ENCODE measurements at places on chromosomes 4 and X. TPM values are rescaled to one million over a fixed set of nuclear protein-coding genes. Genes with fewer than 3 reads are reported as not detected.

Gene EVC
- 2.4 TPM for polyA plus RNA-seq

Gene PAGE4
- not detected for polyA plus RNA-seq

Gene TEX13B
- polyA plus RNA-seq, result not detected

Gene CACNA1F
- 0.04 TPM for polyA plus RNA-seq

Gene CXCL9
- polyA plus RNA-seq, result 0.53 TPM

Gene GUCY1B1
- polyA plus RNA-seq, result 15.1 TPM

DNA sequence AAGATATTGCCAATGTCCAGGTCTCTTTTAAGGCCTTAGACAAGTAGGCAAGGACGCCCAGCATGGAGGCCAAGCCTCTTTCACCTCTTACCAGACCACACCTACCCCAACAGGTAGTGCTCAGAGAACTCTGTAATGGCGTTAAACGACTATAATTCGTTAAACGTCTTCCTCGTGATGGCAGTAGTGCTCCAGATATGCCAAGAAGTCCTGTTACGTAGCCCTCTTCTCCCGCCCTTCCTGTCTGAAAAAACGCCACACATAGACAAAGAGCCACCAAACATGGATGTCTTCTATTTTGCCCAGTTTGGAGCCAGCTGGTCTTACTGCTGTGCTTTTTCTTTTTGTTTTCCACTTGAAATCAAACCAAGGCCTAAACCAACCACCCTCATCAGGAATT lies 190.7 kb downstream of the OR13H1 start:
- H3K36me3 ChIP-seq, result no peaks in the 10 kb centered on the region
- peak; percentile 80 for DNase-seq
- no peak overlapping the region for H3K4me3 ChIP-seq

GRCh38 chr4:18508786-18509185 lies 487.2 kb upstream of the LCORL start:
- no peak for DNase-seq
- H3K4me1 ChIP-seq, result no peaks in the 10 kb centered on the region
- no peak overlapping the region for H3K4me3 ChIP-seq
- H3K27ac ChIP-seq, result no peak overlapping the region
- no peaks in the 10 kb centered on the region for H3K36me3 ChIP-seq

DNA sequence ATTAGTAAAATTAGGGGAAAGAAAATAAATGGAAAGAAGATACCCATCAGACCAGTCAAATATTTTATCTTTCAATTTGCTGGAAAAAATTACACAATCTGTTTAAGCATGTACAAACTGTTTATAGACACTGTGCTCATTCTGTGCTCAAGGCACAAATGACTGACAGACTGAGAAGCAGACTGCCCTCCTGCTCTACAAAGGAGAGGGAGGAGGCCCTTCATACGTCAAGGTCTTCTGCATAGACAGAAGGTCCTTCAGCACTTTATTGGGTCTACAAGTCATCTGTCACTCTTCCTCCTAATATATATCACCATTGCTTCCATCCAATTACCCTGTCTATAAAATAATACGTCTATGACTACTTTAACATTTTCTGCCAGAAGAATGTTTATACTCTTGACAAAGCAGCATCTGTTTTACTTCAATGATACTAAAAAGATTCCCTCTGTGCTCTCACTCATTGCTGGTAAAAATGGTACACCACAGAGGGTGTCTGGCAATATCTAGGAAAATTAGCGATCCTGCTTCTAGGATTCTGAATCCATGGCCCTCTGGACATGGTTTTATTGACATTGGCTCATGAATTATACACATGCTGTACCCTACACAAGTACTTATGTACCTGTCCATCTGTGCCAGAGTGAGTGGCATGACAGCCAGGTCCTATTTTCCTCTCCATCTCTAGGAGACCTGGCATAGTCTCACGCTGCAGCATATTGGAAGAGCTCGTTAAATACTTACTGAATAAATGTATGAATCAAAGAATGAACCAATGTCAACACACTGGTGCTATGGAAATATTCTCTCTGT lies 11.3 kb downstream of the SLC10A6 start:
- no peaks in the 10 kb centered on the region for H3K4me1 ChIP-seq
- no peaks in the 10 kb centered on the region for H3K27me3 ChIP-seq
- H3K36me3 ChIP-seq, result no peaks in the 10 kb centered on the region

- H3K27ac ChIP-seq, result no peak overlapping the region
- no peaks in the 10 kb centered on the region for H3K36me3 ChIP-seq
- H3K4me1 ChIP-seq, result no peaks in the 10 kb centered on the region
- H3K27me3 ChIP-seq, result no peaks in the 10 kb centered on the region
- DNase-seq, result peak; percentile 69
Observed at GRCh38 chrX:102745857-102746584, 25.5 kb downstream of the GPRASP3 start.

DNA sequence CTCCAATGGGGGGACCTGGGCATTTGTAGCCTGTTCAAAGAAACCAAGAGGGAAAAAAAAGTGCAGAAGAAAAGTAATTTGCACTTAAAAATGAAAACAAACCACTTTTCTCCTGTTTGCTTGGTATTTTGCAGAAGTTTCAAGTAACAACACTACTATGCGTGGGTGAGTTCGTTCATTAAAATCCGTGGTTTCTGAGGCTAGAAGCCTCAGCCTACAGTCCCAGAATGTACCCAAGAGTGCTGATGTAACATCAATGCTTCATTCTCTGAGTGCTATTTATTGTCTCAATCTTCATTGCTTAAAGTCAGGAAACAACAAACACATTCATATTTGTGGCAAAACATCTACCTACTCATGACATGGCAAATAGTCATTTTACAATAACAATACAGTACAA lies 29.2 kb downstream of the LGI2 start:
- H3K27ac ChIP-seq, result no peak overlapping the region
- H3K36me3 ChIP-seq, result no peaks in the 10 kb centered on the region
- no peak overlapping the region for H3K4me3 ChIP-seq
- no peaks in the 10 kb centered on the region for H3K27me3 ChIP-seq
- no peak for DNase-seq
- H3K4me1 ChIP-seq, result peaks cover 22% of the 10 kb centered on the region

GRCh38 chr4:143083756-143084472 lies 100.8 kb upstream of the USP38 start:
- no peak overlapping the region for H3K4me3 ChIP-seq
- H3K4me1 ChIP-seq, result no peaks in the 10 kb centered on the region
- no peaks in the 10 kb centered on the region for H3K27me3 ChIP-seq
- H3K27ac ChIP-seq, result no peak overlapping the region
- no peak for DNase-seq

DNA sequence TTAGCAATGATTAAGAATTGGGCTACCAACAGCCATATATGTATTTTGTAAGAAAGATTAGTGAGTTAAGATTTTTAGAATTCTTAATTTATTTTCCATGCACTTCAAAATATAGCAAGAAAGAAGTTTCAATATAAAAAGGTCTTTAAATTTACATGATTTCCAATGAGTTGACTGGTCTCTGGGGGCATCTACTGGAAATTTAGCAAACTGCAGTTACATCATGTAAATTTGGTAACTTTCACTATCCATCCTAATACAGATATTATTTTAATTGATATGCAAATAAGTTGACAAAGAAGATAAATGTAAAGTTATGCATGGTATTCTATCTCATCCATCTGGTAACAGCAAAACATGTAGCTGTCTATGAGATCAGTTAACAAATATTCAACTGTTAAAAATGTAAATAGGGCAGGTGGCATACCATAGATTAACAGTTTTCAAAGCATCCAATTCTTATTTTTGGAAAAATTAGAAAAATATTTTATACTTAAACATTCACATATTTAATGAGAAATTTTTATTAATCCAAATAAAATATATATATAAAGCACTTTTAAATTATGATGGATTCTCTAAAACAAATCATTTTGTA lies 29.1 kb downstream of the TTC29 start:
- H3K4me1 ChIP-seq, result no peaks in the 10 kb centered on the region
- no peak overlapping the region for H3K4me3 ChIP-seq
- no peak overlapping the region for H3K27ac ChIP-seq
- H3K36me3 ChIP-seq, result no peaks in the 10 kb centered on the region
- peaks cover 11% of the 10 kb centered on the region for H3K27me3 ChIP-seq
- DNase-seq, result no peak

DNA sequence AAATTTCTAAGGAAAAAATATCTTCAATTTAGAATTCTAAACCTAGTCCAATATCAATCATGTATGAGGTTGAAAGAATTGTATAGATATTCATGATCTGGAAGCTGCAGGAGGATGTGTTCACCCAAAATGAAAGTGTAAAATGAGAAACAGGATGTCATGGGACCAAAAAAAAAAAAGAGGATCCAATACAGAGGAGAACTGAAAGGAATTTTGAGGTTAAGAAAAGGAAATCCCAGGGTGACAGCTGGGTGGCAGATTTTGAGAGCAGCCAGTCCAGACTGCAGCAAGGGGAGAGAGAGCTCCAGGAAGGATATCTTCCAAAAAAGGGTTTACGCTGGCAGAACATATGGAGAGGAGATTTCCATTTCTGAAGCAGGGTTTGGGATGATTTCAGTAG lies 38.9 kb downstream of the TLR10 start:
- H3K4me3 ChIP-seq, result peak overlapping the region; percentile 15
- no peaks in the 10 kb centered on the region for H3K27me3 ChIP-seq
- no peak overlapping the region for H3K27ac ChIP-seq

GRCh38 chr4:13928214-13928613 lies 300.7 kb upstream of the BOD1L1 start:
- H3K27ac ChIP-seq, result no peak overlapping the region
- no peak overlapping the region for H3K4me3 ChIP-seq
- H3K4me1 ChIP-seq, result no peaks in the 10 kb centered on the region
- H3K36me3 ChIP-seq, result no peaks in the 10 kb centered on the region
- DNase-seq, result no peak

DNA sequence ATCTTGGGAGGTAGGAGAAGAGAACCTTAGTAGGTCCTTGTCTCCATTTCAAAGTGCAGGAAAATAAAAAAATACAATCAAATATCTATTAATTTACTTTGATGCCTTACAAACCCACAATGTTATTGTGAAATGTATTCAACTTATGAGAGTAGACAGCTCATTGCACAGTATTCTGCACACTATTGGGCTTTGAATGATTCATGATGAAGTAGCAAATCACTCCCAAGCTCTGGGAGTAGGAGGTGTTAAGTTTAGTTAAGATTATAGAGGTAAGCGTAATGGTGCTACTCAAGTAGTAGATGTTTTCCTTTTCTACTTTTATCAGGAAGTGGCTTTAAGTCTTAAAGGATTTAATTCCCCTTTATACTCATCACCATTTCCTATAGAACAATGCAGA lies 32.8 kb upstream of the TMPRSS11A start:
- no peaks in the 10 kb centered on the region for H3K27me3 ChIP-seq
- no peak overlapping the region for H3K27ac ChIP-seq
- no peaks in the 10 kb centered on the region for H3K36me3 ChIP-seq
- no peak for DNase-seq
- no peak overlapping the region for H3K4me3 ChIP-seq

DNA sequence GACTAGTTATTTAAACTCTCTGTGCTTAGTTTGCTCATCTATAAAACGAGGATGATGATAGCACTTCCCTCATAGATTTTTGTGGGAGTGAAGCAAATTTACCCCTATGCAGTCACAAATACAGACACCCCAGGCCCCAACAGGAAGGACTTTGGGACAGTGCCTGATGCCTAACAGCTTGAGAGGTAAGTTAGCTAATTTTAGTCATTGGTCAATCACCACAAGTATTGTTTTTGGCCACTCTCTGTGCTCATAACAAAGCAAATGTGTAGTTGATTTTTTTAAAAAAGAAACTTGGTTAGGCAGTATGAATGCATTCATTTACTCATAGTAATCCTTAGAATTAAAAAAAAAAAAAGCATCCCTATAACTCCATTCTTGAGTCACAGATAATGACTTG lies 1590.7 kb upstream of the TENM3 start:
- no peaks in the 10 kb centered on the region for H3K4me1 ChIP-seq
- H3K36me3 ChIP-seq, result no peaks in the 10 kb centered on the region
- no peak overlapping the region for H3K27ac ChIP-seq
- DNase-seq, result no peak

DNA sequence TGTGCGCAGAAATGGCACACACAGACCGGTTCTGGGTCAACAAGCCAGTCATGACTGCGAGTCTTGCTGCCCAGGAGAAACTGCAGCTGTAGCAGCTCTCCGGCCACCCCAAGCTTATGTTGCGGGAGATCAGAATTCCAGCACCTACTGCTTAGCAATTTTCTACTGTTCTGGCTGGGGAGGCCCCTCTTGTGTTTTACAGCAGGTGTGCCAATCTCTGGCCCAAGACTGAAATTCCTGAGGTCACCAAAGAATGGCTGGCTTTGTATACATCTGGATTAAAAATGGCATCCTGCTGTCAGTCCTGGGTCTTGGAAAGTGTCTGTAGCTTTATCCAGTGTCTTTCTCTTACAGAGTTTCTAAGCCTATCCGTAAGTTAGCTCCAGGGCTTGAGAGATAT lies 68.9 kb upstream of the TRAM1L1 start:
- DNase-seq, result no peak
- no peaks in the 10 kb centered on the region for H3K4me1 ChIP-seq
- H3K36me3 ChIP-seq, result no peaks in the 10 kb centered on the region
- no peaks in the 10 kb centered on the region for H3K27me3 ChIP-seq
- H3K27ac ChIP-seq, result no peak overlapping the region
- H3K4me3 ChIP-seq, result no peak overlapping the region

- no peak overlapping the region for H3K4me3 ChIP-seq
- H3K36me3 ChIP-seq, result no peaks in the 10 kb centered on the region
- H3K27ac ChIP-seq, result no peak overlapping the region
Observed at GRCh38 chrX:16444353-16444752, 205.6 kb upstream of the S100G start.

DNA sequence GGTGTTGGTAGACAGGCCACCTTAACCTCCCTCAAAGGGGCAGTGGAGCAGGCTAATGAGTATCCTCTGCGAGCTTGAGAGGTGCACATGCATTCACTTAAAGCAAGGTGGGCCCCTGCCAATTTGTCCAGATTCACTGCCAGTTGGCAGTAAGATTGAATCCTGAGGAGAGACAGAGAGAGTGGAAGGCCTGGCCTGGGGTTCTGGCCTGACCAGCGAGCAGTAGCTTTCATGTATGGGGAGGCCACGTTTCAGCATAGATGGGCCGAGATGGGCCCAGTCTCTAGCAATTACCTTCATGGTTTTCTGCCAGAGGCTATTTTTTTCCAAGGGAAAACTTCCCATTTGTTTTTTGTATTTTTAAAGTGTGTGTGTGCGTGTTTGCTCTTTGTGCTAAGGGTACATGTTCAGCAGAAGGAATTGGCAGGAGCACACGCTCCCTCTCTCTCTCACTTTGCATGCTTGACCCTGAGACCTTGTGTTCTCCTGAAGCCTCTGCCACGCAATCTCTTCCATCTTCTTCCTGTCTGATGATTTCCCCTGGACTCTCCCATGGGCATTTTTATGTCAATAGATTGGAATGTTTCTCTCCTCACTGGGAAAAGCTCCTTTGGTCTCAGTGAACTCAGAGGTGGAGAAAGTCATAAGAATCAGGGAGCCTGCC lies 215.8 kb upstream of the SFRP2 start:
- H3K4me3 ChIP-seq, result no peak overlapping the region
- no peaks in the 10 kb centered on the region for H3K36me3 ChIP-seq
- no peak overlapping the region for H3K27ac ChIP-seq
- no peaks in the 10 kb centered on the region for H3K27me3 ChIP-seq
- H3K4me1 ChIP-seq, result no peaks in the 10 kb centered on the region
- DNase-seq, result no peak

- H3K4me1 ChIP-seq, result no peaks in the 10 kb centered on the region
- H3K27ac ChIP-seq, result no peak overlapping the region
- H3K4me3 ChIP-seq, result peak overlapping the region; percentile 90
- H3K27me3 ChIP-seq, result no peaks in the 10 kb centered on the region
- H3K36me3 ChIP-seq, result no peaks in the 10 kb centered on the region
- DNase-seq, result no peak
Observed at GRCh38 chrX:69614886-69615285, 1.0 kb upstream of the EDA start.

All from heart left ventricle (tissue), 16 donors.